Hematopoietic multipotent progenitor cell treated with erythropoietin and hydrocortisone succinate and interleukin-3 and kit ligand, for 8 days (in vitro differentiated cells): ENCODE measurements at places on chromosomes 4 and X.

DNA sequence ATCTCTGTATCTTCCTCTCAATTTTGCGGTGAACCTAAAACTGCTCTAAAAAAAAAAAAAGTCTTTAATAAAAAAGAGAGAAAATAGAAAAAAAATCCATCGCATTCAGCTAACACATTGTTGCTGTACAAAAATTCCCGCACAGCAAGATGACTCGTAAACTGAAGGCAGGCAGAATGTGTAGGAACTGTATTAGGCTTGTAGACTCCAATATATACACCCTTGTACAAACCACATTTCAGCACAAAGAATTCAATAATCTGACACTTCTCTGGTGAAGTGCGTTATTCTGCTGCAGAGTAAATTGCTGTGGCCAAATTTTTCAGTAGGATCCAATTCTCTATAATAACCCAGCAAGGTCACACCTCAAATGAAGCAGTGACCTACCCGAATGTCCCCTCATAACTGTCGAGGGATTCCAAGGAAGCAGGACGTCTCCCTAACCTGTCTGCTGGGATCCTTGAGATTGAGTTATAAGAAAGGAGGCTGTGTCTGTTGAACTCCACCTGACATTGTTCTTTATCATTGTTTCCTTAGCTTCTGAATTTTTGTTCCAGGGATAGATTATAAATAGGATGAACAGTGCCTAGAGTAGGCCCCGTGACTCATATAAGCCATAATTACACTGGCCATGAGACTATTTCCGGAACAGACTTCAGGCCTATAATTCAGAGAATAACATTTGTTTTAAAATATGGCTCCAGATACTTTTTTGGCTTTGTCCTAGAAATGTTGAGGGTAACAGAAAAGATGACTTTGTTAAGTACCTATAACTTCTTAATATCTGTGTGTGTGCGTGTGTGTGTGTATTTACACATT lies 348.3 kb downstream of the PCDH7 start:
- DNase-seq, result no peak

- DNase-seq, result no peak
These were observed 17.0 kb downstream of the NELFA start for GRCh38 chr4:1991596-1992434.

GRCh38 chr4:137370206-137370633 lies 162.1 kb downstream of the PCDH18 start:
- no peak for DNase-seq

GRCh38 chrX:76420237-76420636 lies 7.3 kb upstream of the MAGEE1 start:
- no peak for DNase-seq

DNA sequence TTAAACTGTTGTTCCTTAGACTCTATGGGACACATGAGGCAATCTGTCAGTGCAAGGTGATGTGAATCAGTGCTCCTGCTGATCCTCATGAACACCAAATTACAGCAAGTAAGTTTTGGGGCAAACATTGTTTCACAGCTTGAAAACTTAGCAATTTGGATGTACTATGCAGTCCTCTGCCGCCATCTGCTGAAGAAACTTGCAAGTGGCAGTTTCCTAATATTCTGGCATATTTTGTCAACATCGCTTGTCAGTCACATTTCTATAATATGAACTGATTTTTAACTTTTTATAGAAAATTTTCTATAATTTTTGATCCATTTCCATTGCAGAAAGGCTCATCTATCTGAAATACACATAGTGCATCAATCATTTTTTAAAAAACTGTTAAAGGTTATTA lies 56.3 kb downstream of the ZAR1 start:
- peak; percentile 64 for DNase-seq

GRCh38 chr4:138879757-138880156 lies 135.8 kb upstream of the NOCT start:
- no peak for DNase-seq

DNA sequence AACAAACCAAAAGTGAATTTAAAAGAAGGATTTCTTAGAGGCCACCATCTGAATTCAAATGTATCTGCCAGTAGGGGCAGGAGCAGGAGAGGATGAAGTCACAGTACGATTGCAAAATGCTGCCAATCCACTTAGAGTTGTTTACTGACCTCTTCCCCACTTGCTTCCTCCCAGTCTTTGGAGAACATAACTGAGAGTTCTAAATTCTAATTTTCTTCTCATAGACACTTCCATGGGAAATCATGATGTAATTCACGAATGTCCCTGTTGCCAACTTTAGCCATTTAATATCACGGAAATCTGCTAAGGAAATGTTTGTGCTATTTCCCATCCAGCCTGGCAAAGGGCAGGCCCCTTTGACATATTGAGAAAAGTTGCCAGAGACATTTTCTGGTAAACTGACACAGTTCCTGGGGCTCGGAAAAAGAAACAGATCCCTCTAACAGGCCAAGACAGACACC lies 33.6 kb upstream of the NOCT start:
- no peak for DNase-seq

- peak; percentile 79 for DNase-seq
These were observed 22.5 kb downstream of the PDK3 start for GRCh38 chrX:24487571-24487970.

- no peak for DNase-seq
These were observed 4.5 kb upstream of the TMEM255A start for GRCh38 chrX:120315776-120316175.

- DNase-seq, result no peak
These were observed 39.9 kb downstream of the RAB40AL start for GRCh38 chrX:102976793-102977495.

DNA sequence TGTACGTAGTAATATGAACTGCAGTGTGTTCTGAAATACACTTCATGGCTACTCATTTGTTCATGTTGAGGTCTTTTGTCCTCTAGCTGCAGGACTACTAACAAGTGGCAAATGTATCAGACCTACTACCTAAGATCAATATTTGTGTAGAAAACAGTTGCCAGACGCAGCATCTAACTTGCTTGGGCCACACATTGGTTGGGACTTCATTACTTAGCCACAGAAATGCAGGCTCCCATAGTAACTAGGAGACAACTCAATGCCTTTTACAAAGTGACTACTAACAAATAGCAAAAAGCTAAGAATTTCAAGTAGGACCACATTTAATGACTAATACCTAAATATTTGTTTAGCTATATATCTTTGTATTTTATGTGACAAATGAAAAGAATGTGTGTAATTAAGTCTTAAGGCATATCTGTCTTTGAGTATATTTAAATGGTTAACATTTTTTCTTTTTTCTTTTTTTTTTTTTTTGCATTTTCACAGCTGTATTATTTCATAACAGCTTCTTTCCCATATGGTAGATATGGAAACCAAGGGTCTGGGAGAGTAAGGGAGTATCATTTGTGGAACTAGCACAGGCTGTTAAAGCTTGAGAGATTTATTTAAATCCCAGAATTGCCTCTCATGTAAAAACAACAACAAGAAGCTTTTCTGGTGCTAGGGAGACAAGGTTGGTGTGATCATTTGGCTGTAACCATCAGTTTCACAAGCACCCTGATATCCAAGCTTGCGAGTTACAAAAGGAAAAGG lies 2.7 kb downstream of the CT47C1 start:
- no peak for DNase-seq

GRCh38 chr4:83961575-83961974 lies 425.7 kb downstream of the GPAT3 start:
- DNase-seq, result peak; percentile 11

- no peak for DNase-seq
These were observed 42.2 kb upstream of the SMIM10 start for GRCh38 chrX:134948333-134949241.

DNA sequence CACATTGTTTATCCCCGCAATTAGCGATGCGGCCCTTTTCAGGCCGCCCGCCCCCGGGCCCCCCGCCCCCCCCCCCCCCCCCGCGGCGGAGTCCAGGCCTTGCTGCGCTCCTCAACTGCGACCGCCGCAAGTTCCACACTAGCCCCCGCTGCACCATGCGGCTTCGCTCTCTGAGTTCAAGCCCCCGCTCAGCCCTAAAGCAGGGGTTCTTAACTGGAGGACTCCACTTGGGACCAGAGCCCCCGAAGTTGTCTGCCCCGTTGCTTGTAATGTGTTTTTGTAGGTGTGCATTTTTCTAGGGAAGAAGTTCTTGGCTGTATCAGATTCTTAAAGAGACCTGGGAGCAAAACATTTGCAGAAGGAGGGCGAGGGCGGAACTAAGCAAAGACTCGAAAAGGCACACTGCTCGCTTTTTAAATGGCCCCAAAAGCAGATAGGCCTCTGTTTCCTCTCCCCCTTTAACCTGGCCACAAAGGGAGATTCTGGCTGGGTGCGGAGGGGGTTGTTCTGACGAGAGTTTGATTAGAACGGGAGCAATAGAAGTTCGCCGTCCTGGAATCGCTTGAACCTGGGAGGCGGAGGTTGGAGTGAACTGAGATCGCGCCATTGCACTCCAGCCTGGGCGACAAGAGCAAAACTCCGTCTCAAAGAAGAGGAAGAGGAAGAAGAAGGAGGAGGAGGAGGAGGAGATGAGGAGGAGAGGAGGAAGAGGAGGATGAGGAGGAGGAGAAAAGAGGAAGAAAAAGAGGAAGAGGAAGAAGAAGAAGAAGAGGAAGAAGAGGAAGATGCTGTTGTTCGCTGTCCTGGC lies 2.3 kb upstream of the MSX1 start:
- DNase-seq, result no peak

DNA sequence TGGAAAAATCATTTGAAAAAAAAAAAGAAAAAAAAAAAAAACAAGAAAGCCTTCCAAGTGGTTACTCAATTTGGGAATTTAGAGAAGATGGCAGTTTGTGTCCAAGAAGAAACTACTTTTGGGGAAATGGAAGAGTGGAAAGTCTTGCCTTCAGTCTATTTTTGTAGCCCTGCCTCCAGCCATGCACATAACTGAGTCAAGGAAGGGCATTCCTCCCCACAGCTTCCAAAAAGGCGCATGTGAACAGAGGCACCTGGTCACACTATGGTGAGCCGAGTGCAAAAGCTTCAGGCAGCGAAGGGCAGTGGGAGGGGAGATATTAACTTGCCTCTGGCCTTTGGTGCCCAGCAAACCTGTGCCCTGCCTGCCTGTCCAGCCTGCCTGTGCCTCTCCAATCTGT lies 163.7 kb downstream of the SMIM20 start:
- DNase-seq, result no peak

DNA sequence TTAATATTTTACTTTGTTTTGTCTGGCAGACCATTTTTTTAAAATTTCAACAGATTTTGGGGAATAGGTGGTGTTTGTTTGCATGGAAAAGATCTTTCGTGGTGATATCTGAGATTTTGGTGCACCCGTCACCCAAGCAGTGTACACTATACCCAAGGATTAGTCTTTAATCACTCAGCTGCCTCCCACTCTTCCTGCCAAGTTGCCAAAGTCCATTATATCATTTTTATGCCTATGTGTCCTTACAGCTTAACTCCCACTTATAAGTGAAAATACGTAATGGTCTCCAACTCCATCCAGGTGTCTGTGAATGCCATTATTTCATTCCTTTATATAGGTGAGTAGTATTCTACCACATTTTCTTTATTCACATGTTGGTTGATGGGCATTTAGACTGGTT lies 281.7 kb upstream of the GK2 start:
- DNase-seq, result no peak

DNA sequence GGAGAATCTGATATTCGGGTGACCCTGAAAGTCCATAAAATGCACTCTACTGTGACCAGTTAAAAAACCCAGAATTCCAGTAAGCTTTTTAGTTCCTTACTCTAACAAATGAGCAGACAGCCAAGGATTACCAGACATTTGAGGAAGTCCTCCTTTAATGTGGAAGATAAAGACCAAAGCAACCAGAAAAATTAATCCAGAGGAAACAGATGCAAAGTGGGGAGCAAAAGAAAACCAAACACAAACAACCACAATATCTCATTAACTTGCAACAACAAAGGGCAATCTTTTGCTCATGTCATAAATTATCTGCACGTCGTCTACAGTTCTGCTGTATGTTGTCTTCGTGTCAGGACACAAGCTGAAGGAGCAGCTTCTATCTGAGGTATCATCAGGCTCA lies 164.4 kb downstream of the PJA1 start:
- DNase-seq, result no peak

GRCh38 chrX:682892-683291 lies 52.3 kb downstream of the SHOX start:
- no peak for DNase-seq

GRCh38 chrX:96140796-96141195 lies 543.8 kb upstream of the DIAPH2 start:
- no peak for DNase-seq

GRCh38 chrX:78283511-78283910 lies 43.9 kb downstream of the CYSLTR1 start:
- no peak for DNase-seq

DNA sequence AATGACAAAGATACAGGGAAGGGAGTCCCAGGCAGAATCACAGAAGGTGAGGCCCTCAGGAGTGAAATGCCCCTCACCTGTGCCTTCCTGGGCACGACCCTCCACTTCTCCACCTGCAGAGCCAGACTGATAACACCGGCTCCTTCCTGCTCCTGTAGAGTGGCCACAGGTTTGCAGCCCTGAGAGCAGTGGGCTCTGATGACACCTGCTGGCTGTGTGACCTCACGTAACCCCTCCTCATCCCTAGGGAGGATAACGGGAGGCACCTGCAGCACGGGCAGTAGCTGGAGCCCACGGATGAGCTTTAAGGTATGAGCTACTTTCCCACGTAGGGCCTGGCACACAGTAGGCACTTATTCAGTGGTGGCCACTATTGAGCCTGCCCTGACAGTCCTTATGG lies 25.5 kb upstream of the MAN2B2 start:
- no peak for DNase-seq

GRCh38 chr4:127631420-127631819 lies 1.3 kb upstream of the INTU start:
- DNase-seq, result peak; percentile 10

DNA sequence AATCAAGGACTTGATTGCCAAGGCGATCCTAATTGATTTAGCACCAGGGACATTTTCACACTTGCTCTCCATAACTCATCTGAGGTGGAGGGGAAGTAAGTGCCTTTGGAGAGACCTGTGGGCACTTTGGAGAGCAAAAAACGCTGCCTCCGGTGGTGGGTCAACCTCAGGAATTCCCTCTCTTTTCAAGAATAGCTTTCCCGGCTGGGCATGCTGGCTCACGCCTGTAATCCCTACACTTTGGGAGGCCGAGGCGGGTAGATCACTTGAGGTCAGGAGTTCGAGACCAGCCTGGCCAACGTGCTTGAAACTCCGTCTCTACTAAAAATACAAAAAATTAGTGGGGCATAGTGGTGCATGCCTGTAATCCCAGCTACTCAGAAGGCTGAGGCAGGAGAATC lies 49.2 kb downstream of the PRPS1 start:
- no peak for DNase-seq
